ENCODE measurements at places on chromosomes 6 and 20.

- no peak for DNase-seq
These were observed 476 bp downstream of the IGF2R start for GRCh38 chr6:159969204-159969912.

DNA sequence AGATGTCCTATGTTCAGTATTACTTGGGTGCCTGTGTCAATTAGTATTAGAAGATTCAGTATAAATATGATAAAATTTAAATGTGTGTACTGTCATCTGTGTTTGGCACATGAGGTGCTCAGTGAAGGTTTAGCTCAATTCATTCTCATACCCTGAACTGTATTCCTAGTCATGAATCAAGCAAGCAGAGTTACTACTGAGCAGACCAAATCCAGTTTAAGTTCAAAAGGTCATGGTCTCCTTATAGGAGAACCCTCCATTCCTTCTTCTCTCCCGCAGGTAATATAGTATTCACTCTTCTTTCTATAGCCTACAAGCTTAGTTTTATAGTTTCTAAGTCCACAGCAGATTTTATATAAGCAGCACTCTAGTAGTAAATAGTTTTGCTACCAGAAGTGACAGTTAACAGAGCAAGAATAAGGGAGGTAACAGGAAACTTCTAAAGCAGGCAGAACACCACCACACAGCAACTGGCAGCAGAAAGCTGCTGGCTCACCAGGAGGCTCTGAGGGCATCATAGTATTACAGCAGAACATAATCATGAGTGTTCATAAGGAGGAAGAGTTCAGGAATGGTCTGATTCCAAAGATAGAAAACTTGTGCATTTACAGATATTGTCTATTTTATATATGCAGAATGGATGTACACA, 133.2 kb downstream of the SLC16A10 start:
- DNase-seq = no peak

DNA sequence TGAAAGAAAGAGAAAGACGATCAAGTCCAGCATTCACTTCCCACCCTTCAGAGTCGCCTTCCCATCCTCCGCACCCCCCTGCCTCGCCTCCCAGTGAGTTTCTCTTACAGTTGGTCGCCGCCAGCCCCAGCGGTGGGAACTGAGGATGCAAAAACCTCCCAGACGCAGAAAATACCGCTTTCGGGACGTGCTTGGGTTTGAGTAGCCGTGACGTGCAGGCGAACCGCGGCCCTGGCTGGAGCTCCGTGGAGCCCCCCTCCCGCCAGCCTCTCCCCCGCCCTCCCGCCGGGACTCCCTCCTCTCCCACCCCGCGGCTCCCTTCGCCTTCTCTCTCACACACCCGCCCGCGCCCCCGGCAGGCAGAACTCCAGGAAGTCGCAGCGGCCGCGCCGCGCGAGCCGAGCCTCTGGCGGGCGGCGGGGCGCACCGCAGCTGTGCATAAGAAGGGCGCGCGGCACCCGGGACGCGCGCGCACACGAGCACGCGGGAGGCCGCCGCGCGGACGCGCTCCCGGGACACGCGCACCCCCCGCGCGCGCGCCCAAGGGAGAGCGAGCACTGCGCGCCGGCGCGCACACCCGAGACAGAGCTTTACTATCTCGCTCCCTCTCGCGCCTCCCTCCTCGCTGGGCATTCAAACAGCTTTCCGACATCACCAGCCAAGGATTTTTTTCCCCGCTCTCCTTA, at the start of gene ADGRB3:
TSS of gene ADGRB3 (plus strand) at position 557 of the 686 bp plus-strand sequence. CDS start 3,394 bp downstream, outside the sequence.
- DNase-seq = no peak

- peak; percentile 41 for DNase-seq
These were observed 1.9 kb downstream of the DDR1 start for GRCh38 chr6:30885999-30886896.

DNA sequence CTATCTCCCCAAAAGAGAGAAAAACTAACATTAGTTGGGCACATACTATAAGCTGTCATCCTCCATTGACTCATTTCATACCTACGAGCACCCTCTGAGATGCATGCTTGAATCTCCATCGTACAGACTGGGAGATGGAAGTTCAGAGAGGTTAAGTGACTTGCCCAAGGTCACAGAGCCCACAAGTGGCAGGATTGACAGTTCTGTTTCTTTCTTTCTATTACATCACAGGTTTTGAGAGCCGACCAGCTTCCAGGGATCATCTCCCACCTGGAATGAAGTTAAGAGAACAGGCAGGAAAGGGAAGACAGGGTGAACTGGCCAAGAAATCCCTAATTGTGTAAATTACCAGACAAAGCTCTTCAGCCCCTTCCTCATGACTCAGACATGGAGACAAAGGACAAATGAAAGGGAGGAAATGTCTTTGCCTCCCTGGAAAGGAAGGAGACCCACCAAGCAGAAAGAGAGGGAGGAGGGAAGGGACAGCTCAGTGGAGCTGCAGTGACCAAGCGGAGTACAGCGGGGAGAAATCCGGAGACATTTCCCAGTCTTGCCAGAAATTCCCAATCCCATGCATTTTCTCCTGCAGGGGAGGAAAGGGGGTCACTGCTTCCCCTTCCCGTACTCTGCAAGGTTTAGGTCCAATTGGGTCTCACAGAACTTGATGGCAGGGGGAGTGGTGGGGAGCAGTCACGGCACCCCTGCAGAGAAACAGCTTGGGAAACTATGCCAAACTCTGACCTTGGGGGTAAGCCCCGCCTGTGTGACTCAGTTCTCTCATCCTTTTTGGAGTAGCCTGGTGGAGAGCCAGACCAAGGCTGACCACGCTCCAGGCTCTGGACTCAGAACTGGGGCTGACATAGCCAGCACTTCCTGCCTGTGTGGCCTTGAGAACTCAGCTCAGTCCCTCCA, 154.3 kb downstream of the ANKRD60 start:
- no peak for DNase-seq

GRCh38 chr20:64210656-64211369, 44.7 kb upstream of the PCMTD2 start:
- no peak for DNase-seq

DNA sequence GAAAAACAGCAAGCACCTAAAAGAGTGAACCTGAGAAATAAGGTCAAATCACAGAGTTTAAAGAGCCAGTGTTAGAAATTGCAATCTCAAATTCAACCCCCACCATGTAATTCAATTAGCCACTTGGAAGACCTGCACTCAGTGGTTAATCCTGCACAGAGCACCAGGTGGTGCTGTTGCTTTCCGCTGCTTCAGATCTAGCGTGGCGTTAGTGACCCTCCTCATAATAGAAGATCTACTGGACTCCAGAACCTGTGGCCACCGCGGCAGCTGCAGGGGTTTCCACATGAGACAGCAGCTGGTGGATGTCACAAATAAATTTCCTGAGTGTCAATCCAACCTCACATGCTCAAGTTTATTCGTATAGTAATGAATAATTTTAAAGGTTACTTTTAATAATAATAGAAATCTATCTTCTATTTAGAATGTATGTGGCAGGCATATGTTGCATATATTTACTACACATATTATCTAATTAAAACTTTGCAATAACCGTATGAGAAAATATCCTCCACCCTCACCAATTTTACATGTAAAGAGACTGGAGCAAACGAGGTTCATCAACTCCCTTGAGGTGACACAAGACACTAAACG, 84.4 kb downstream of the SYNE1 start:
- peak; percentile 42 for DNase-seq

DNA sequence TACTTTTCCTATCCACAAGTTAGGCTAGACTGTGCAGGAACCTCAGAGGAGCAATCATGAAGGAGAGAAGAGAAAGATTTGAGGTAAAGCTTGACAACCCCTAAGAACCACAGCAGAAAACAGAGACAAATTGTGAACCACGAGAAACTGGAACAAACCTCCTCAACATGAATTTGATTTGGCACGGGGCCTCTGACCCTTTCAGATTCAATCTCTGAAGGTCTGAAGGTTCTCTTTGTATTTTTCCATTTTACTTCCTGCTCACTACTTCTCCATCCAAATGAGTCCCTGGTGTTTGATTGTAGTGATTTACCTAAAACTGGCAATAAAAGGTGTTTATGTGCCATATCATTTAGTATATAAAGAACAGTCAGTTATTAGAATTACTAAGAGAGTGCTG, 126.1 kb upstream of the STXBP5 start:
- no peak for DNase-seq

GRCh38 chr6:100998111-100998510, 117.0 kb upstream of the ASCC3 start:
- DNase-seq = no peak

- DNase-seq = no peak
These were observed 63.2 kb upstream of the ARMH2 start for GRCh38 chr6:24861934-24862333.

GRCh38 chr6:146258206-146258605, 229.3 kb downstream of the GRM1 start:
- no peak for DNase-seq

DNA sequence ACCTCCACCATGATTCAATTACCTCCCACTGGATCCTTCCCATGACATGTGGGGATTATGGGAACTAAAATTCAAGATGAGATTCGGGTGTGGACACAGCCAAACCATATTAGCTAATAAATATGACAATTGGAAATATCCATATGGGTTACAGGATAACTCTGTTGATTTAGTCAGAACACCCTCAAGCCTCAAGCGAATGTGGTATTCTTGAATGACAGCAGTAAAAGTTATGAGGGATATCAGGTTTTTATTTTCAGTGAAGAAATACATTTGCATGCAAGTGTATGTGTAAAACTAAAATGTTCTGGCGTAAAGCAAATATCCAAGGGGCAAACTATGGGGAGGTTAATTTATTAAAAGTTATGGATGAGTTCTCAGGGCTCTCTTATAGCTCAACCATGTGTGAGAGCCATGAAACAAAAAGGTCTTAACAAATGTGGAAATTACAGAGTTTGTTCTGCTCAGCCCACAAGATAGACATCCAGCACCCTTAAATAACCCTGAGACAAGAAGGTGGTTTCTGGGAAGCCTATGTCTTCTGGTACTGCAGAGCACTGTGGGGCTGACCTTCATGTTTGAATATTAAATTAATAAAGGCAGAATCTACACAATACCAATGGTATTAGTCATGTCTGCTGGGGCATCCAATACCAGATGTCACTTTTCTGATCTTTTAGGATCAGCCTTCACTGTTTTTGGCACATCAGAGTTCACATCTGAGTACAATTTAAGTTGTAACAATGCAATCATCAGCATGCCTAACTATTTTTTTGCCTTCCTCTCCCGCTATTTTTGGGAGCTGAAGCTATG, 370.5 kb upstream of the RSPO3 start:
- no peak for DNase-seq

DNA sequence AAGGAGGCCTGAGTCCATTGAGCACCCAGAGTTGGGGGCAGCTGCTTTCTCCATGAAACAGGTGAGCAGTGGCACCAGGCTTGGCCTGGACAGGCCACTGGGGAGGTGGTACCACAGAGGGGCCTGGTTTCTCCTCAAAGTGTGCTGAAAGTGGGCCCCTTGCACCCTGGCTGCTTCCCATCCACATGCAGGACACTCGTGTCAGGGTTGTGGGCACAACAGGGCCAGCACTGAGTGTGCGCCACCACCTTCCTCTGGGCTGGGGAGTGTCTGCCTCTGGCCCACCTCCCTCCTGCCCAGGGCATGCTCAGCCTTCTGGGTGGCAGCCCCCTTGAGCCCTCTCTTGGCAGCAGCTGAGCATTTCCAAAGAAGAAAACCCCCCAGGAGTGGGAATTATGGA, 5.2 kb upstream of the SLC22A1 start:
- no peak for DNase-seq

GRCh38 chr6:5287205-5287965, 26.1 kb downstream of the FARS2 start:
- peak; percentile 9 for DNase-seq

DNA sequence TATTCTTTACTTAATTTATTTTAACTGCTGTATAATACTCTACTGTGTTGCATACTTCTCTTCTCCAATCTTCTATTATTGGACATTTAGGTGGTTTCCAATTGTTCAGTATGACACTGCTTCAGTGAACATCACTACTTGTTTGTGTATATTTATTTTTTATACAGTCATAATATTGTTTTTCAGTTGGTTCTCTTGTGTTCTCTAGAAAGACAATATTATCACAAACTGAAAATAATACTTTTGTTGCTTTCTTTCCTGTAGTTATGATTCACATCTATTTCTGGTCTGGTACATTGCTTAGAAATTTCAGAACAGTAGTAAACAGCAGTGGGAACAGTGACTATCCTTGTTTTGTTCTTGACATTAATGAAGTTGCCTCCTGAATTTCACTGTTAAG, 62.8 kb upstream of the GTSF1L start:
- DNase-seq = no peak

DNA sequence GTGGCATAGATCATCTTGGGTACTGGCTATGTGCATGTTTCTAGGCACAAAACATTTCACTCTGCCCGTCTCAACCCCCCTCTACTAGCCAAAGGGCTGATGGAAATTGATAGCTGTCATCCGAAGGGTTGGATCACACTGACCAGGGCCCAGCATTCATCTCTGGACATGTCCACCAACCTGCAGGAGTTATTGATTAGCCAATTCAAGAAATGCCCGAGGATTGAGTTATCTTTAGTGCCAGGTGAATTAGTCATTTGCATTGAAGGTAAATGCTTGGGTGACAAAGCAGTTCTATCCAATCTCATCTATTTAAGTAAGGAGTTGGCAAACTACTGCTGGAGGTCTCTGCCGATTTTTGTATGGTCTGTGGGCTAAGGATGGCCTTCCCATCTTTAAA, 80.1 kb downstream of the CD164 start:
- DNase-seq = no peak

DNA sequence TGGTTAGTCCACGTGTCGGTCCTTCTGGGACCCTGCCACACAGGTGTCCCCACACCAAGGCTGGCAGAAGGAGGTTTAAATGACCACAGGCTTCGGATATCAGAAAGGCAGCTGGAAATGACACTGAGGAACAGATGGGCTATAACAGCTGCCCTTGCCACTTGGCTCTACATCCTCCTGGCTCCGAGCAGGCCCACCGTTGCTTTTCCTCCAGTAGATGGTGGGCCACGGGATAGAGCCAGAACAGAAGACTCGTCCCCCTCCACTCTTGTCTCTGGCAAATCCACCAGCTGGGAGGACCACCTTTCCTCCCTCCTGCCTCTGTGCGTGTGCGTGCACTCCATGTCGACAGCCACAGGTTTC, 17.6 kb downstream of the WRNIP1 start:
- no peak for DNase-seq

- DNase-seq = no peak
These were observed 120.5 kb upstream of the ENPP5 start for GRCh38 chr6:46291275-46291633.

- no peak for DNase-seq
These were observed 255.9 kb upstream of the DEFB112 start for GRCh38 chr6:50305660-50306059.

- no peak for DNase-seq
These were observed 250.9 kb upstream of the JAG1 start for GRCh38 chr20:10924644-10925201.

GRCh38 chr6:85866370-85866730, 223.7 kb upstream of the SYNCRIP start:
- DNase-seq = no peak

- DNase-seq = no peak
These were observed 120.9 kb downstream of the GRM1 start for GRCh38 chr6:146149770-146150169.
